T-helper 17 cell (primary cell): ENCODE measurements at places on chromosomes 1 and 21.

- no peak for DNase-seq
These were observed 90.9 kb downstream of the LRRC8C start for GRCh38 chr1:89723863-89724262.

- no peak for DNase-seq
These were observed 39.4 kb upstream of the GADD45A start for GRCh38 chr1:67645495-67646144.

DNA sequence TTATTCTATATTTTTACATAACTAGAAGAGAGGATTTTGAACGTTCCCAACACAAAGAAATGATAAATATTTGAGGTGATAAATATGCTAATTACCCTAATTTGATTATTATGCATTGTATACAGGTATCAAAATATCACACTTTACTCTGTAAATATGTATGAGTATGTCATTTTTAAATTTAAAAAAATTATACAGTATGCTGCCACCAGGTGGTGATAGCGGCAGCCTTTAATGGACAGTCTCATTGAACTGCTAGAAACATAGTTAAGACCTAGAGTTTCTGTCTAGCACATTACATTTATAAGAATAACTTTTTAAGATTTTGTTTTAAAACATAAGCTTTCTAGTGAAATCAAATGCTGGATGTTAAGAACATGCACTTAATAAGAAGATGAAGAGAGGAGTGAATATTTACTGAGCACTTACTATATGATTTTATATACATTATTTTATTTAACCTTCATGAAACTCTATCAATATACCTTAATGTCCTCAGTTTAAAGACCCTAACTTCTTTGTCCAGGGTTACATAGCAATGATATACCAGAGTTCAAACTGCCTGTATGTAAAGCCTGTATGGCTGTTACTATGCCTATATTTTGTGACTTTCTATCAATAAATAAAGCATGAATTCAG, 207.1 kb downstream of the NUF2 start:
- no peak for DNase-seq

- no peak for DNase-seq
These were observed 32.5 kb upstream of the SLC19A1 start for GRCh38 chr21:45574691-45575090.

DNA sequence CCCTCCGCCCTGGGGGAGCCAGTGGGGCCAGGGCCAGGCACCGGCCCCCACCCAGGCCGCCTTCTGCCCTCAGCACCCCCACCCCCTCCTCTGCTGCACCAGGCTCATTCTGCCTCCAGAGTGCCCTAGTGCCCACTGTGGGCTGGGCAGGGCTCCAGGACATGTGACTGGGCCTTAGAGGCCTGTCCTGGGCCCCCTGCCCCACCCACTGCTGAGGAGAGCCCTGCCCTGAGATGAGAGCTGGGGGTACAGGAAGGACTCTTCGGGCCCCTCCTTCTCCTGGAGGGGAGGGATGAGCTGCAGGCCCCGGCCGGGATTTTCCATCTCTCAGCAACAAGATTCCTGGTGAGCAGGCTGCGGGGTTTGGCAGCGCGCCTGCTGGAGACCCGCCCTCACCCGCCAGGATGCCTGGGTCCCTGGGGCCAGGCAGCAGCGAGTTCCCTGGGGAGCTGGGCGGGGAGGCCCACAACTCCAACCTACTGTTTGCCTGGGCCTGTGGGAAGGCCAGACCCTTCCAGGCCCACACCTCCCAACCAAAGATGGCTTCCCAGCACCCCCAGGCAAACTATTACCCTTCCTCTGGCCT, 14.0 kb downstream of the AHDC1 start:
- DNase-seq: no peak

DNA sequence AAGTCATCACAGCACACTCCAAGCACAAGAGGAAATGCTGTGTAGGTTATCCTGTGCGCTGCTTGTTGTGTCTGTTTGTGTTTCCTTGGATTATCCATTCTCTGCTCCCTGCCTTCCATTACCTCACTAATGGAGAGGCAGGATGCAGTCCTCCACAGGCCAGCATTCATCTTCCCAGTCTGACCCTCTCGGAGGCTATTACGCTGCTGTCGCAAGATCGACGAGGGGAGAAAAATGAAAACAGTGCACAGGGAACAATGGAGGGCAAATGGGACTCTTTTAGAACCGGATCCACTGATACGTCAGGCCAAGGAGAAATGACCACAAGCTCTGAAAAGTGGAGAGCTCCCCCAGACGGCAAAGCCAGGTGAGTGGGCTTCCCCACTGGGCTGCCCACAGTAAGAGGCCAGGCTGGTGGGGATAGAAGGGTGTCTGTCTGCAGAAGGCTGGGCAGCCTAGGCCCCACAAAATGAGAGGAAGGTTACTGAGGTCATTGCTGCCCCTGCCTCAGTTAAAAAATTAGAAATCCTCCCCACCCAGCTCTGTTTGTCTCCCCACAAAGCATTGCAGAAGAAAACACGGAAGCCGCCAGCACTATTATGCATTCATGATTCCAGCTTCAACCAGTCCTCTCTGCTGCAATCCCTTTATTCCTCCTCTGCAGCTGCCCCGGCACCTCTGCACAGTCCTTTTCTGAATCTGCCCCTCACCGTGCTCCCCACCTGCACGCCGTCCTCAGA, 21.7 kb downstream of the LRRN2 start:
- DNase-seq: no peak

DNA sequence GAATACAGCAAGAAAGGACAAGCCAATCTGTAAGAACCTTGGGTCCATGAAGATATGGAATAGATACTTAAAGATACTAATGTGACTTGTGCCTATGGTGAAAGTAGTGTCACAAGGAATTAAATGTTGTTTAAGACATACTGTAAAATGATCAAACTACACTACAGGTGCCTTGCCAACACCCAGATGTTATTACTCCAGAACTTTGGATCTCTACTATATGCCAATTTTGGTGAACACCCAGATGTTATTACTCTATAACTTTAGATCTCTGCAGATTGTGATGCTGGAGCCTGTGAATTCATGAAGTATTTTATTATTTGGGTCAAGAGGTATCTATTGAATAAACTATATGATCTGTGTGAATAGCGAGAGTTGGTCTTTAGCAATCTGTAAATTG, 59.9 kb upstream of the B3GALT5 start:
- DNase-seq: no peak

GRCh38 chr1:36651176-36651910, 168.6 kb upstream of the CSF3R start:
- DNase-seq: no peak

DNA sequence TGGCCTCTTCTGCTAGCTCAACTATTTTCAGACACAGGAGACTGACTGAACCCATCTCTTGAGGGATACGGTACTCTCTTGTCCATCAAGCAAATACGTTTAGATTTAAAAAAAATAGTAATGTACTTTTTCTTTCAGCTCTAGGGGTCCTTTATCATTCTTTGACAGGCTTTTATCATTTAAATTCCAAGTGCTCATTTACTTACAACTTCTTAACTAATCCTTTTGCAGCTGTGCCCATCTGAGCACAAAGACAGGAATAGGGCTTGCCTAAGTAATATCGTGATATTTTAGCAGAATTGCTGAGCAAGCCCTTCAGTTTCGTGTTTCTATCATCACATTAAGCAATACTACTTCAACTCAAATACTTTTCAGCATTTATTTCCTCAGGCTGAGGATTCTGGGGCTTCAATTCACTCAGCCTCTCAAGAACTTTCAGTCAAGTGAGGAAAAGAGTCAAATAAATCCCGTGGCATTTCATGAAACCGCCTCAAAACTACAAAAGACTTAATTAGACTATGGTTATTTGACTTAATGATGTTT, 317.6 kb downstream of the BACH1 start:
- DNase-seq: no peak

GRCh38 chr1:236024641-236025040, 40.2 kb downstream of the NID1 start:
- no peak for DNase-seq
